ENCODE measurements at places on chromosomes 6 and 20.
A peak's percentile ranks its signal among the peaks of the same experiment; 100 is the strongest.

GRCh38 chr20:20017844-20018185, 653 bp downstream of the NAA20 start:
- DNase-seq = no peak

DNA sequence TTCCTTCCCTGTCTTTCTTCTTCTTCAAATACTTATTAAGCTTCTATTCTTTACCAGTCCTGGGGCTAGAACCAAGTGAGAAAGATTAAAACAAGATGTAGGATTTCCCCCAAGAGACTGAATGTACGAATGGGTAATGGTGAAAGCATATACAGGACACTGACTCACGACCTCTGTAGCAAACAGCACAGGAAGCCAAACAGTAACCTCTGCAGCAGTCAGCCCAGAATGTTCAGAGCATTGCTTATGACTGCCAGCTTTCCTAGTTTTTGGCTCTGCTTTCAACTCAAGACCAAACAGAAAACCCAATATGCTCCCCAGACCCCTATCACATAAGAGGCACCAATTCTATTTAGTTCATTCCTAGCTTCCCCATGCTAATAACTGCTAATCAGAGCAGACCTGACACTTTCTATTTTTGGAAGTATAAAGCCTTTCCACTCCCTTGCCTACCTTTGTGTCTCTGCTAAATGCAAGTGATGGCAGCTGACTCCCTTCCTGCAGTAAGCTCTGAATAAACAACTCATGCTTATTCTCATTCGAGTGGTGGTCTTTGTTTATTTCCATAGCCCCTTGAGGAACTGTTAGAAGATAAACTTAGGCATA, 690.6 kb downstream of the EPM2A start:
- DNase-seq = no peak

DNA sequence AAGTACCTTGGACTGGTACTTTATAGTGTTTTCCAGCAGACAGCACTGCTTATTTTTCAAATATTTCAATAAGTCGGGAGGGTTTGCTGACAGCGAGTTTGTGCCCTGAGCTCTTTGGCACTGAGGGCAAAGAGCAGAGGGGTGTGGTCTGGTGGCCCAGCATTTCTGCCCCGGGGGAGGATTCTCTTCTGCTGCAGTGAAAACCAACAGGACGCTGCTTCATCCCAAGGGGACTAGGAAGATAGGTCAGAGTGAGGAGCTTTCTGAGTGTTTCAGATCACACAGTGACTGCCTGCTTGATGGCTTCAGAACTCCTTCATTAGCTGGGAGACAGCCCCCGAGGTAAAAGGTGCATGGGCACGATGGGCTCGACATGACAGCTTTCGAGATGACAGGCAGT, 8.6 kb downstream of the ULBP2 start:
- no peak for DNase-seq

DNA sequence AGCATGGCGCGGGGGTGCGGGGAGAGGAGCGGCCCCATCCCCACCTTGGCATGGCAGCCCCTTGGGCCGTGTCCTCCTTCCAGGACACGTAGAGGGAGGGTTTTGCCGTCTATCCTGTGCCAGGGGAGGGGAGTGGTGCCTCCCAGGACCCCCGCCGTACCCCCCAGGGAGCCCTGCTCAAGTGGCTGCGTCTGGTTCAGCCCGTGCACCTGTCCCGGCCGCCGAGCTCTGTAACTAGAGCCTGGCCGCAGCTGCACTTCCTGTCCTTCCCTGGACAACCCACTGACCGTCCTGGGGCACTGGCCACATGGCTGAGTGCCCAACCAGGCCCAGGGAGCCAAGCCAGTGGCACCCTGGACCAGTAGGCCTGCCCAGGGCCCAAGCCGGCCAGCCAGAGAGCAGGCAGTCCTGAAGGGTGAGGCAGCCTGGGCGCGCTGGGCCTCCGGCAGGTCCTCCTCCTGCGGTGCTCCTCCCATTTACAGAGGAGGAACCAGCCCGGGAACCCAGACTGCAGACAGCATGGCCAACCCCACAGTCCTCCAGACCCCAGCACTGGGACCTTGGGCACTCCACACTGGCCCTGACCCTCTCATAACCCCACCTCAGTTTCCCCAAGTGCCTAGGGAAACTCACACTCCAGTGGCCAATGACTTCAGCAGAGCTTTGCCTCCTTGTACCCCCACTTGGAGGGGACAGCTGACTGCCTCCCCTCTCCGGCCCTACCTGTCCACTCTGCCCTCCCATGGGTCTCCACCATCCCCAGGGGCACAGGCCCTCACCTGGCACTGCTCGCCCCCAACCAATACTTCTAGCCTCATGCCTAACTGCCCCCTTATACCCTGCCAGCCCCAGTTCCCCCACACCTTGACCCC, 8.7 kb downstream of the LAMA5 start:
- peak; percentile 97 for DNase-seq

- no peak for DNase-seq
These were observed 30.3 kb upstream of the ADGRG6 start for GRCh38 chr6:142271476-142271875.

DNA sequence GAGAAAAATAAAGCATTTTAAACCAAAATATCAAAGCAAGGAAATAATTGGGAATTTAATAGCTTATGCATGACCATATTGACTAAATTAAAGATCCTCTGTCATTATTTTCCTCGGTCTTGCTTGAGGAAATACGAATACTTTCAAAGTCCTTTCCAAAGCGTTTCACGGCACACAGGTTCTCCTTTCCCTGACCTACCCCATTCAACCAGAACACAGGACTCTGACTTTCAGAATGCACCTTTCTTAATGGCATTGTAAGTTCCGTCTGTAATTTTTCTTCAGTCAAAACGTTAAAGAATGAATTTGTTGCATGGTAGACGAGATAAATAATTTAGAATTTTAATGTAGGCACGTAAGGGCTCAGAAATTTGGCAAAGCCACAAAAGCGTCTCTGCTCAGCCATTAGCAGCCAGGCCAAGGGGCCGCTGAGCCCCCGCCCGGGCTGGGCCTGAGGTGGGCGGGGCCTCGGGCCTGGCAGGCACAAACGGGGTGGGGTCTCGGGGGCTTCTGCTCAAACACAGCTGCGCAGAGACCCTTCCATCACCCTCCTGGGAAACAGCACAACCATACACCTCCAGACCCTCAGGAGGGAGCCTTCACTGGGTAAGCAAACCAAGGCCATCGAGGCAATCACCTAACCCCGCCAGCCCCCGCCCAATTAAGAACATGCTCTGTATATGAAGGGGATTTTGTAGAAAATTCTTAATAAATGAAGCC, 3.4 kb downstream of the NEDD9 start:
- no peak for DNase-seq

DNA sequence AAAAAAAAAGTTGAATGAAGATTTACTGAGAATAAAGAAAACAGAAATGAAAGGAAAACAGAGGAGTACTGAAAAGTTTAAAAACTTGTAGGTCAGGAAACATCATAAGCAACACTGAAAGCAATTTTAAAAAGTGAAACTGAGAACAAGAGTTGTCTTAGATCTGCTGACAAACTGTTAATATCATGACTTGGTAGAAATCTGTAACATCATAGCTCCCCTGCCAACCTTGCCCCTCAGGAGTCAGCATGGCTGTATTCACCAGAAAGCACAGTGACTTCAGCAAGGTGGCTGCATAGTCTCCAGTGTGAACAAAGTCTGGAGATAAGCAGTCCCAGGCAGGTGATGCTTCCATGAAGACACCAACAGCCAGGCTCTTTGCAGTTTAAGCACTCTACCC, 5.3 kb downstream of the NAA20 start:
- DNase-seq = no peak

- DNase-seq = no peak
These were observed at the start of gene SLC17A1 for GRCh38 chr6:25831532-25832306. TSS of gene SLC17A1 (minus strand) at chr6:25832052. CDS start at chr6:25830557, 1,495 bp downstream.

GRCh38 chr6:39407446-39407993, 85.0 kb upstream of the KCNK16 start:
- DNase-seq = no peak

GRCh38 chr6:23534351-23534750, 591.7 kb upstream of the NRSN1 start:
- no peak for DNase-seq

- DNase-seq = no peak
These were observed 1.8 kb downstream of the MOCS1 start for GRCh38 chr6:39932386-39932910.

DNA sequence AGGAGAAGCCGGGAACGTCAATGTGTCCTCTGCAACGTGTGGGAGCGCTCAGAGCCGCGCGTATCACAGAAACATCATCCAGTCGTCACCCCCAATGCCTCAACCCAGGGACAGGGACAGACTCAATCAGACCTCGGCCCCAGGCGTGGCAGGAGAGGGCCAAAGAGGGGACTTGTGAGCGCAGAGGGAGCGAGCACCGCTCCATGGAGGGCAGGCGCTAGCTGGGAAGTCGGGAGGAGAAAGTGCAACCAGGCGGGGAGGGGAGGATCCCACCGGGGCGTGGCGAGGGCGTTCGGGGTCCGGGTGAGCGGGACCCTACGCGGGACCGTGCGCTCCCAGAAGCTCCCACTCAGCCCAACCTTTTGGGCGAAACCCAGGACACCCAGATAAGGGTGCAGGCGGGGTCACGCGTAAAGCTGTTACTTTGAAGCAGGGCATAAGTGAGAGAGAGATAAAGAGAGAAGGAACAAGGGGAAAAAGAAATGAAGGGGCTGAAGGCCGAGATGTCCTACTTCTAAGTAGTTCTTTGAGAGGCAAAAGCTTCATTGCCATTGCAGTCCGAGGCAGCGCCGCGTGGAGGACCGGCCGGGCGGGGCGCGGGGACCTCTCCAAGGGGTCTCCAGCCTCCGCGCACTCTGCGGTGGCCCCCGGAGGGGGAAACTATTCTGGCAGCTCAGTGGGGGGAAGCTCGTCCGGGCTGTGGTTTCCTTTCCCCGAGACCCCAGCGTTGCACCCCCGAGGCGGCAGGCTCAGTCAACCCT, 862 bp upstream of the SOBP start:
- DNase-seq = peak; percentile 50

- no peak for DNase-seq
These were observed 4.7 kb downstream of the GTSF1L start for GRCh38 chr20:43722153-43722505.

GRCh38 chr20:35883778-35884540, 70.3 kb downstream of the SCAND1 start:
- peak; percentile 63 for DNase-seq

- DNase-seq = no peak
These were observed 196.7 kb upstream of the CDH4 start for GRCh38 chr20:61055180-61056010.

All from left lobe of liver (tissue), 2 donors.